B cell (primary cell): ENCODE measurements at places on chromosomes 12 and 14. TPM values are rescaled to one million over a fixed set of nuclear protein-coding genes. Genes with fewer than 3 reads are reported as not detected.
A peak's percentile ranks its signal among the peaks of the same experiment; 100 is the strongest.

The TGFB3 gene
- total RNA-seq: 7.0 and 8.8 TPM in 2 replicates

The UTP20 gene
- 19.7 and 22.7 TPM in 2 replicates for total RNA-seq

DNA sequence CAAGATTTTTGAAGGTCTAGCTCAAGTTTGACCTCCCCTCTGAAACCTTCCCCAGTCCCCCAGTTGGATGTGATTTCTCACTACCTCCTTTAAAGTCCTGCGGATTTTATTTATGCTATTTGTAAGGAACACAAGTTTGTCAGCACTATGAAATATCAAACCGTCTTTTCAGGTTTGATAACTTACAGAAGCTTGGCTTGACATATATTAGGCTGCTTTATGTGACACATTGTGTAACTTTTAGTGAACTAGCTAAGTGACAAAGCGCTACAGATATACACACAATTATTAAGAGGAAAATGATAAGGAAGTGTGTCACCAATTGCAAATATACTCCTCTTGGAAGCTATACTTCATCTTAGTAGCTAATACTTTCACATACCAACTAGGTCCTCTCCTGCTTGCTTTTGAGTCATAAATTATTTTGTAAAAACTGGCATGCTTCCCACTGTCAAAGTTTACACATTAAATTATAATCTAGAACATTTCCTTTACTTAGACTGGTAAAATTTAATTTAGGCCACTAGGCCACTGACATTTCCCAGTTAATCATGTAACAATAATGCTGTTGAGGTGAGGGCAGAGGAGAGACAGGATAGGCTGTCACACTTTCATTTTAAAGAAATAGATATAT lies 149.5 kb downstream of the TMTC3 start:
- no peak overlapping the region for H3K27ac ChIP-seq
- no peak overlapping the region for H3K4me3 ChIP-seq
- H3K4me1 ChIP-seq: no peaks in the 10 kb centered on the region
- no peak for DNase-seq
- H3K27me3 ChIP-seq: no peaks in the 10 kb centered on the region

DNA sequence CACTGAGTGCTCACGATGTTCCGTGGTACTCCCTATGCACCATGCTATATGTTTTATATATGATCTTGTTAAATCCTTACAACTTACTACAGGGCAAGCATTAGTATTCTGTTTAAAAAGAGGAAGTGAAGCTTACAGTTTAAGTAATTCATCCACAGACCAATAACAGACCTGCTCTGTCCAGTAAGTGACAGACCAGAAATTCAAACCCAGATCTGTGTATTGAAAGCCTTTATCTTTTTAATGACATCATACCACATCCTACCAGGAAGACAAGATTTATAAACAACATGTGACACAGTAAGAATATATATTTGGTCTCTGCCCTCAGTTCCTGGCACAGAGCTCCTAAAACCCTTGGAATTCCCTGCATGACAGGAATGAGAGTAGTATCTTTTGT lies 206.5 kb downstream of the STXBP6 start:
- DNase-seq: no peak
- no peak overlapping the region for H3K4me3 ChIP-seq
- H3K4me1 ChIP-seq: no peaks in the 10 kb centered on the region
- no peaks in the 10 kb centered on the region for H3K36me3 ChIP-seq

- no peaks in the 10 kb centered on the region for H3K4me1 ChIP-seq
- H3K36me3 ChIP-seq: no peaks in the 10 kb centered on the region
- DNase-seq: no peak
- H3K27ac ChIP-seq: no peak overlapping the region
Observed at GRCh38 chr12:12156828-12157227, 86.1 kb downstream of the BCL2L14 start.

DNA sequence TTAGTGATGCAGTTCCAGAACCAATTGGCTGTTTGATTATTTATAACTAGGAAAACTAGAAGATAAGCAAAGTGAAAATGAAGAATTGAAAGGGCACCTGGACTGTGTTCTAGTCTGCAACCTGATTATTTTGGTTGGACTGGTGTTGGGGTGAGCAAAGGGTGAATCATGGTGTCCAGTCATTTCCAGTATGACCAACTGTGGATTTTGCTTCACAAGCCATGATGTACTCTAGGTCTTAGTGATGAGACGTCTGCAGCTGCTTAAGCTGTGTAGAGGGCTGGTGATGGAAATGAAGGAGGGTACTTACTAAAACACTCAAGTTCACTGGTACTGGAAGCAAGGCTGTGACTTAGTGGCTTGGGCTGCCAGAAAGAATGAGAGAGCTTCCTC lies 193.2 kb upstream of the FRMD6 start:
- no peak for DNase-seq
- no peaks in the 10 kb centered on the region for H3K36me3 ChIP-seq
- no peaks in the 10 kb centered on the region for H3K4me1 ChIP-seq
- H3K27me3 ChIP-seq: no peaks in the 10 kb centered on the region
- H3K4me3 ChIP-seq: no peak overlapping the region
- H3K27ac ChIP-seq: no peak overlapping the region

GRCh38 chr14:104678346-104678745 lies 11.1 kb upstream of the INF2 start:
- peaks cover 58% of the 10 kb centered on the region for H3K4me1 ChIP-seq
- no peaks in the 10 kb centered on the region for H3K27me3 ChIP-seq
- peak overlapping the region; percentile 64 for H3K4me3 ChIP-seq
- H3K27ac ChIP-seq: peak overlapping the region; percentile 51

The OAS1 gene
- 45.7 and 48.3 TPM in 2 replicates for total RNA-seq

The TUBA1A gene
- 137 and 142 TPM in 2 replicates for total RNA-seq
